ENCODE measurements at places on chromosomes 1 and 21.

DNA sequence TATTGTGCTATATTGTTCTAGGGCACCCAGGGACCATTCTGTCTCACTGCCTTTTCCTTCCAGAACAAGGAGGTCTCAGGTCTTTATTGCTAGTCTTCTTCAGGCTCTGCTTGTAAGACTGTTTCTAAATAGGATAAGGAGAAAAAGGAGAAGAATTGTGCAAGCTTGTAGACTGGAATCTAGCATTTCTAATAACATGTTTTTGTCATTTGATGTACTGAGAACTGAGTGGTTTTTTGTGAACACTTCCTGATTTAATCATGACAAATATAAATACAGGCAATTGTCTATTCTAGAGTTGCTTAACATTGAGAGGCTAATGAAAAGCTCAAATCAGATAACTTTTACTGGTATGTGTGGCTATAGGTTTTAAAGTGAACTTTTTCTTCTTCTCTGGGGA, 77.6 kb downstream of the CLIC4 start:
- DNase-seq, result no peak

DNA sequence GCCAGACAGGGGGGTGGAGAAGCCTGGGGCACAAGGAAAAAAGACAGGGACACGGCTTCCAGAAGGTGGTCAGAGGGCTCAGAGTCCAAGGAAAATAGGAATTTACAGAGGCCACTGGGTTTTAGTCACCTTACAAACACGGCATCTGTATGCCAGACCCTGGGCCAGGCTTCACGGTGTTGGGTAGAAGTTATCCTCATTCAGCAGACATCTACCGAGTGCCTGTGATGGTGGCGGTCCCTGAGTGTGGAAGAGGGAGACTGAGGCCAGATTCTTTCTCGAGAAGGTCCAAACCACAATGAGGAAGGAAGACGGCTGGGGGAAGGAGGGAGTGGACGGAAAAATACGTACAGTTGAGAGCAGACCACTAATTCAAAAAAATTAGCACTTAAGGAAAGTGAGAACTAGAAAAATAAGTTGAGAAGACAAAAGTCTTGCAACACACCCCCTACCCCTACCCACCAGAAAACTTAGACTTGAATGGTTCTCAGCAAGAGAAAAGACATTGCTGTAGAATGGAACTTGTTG, 864 bp upstream of the BTG2 start:
- no peak for DNase-seq

- no peak for DNase-seq
Observed at GRCh38 chr1:80003250-80003649, 996.7 kb upstream of the ADGRL4 start.

DNA sequence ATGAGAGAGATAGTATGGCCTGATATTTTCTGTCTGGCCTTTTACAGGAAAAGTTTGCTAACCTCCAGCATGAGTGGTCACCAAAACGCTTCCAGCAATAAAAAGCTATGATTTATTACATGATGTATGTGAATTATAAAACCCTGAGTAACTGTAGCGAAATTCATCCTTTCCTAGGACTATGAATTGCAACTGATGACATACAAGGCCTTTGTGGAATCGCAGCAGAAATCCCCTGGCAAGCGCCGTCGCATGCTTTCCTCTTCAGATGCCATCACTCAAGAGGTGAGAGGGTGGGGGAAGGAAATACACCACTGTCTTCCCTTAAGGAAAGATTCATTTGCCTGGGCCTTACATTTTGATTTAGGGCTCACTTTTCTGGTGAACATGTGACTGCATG, 117.9 kb downstream of the MACF1 start:
- no peak for DNase-seq

DNA sequence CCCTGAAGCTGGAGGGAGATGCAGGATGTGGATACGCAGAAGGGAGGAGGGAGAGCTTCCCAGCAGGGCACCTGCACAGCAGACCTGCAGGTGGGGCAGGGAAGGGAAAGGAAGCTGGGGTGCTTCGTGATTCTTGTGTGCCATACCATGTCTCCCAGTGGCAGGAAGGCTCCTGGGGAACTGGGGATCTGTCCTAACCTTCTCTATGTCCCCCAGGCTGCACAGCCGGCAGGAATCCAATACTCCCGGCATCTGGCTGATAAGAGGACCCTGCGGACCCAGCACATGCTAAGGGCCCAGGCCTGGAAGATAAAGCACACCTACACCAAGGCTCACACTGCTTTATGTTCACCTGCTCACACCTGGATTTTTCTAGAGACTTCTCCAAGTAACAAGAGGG, 79.4 kb downstream of the ITPKB start:
- no peak for DNase-seq
